CD4-positive, alpha-beta T cell (primary cell): ENCODE measurements at places on chromosomes 7 and 10.

DNA sequence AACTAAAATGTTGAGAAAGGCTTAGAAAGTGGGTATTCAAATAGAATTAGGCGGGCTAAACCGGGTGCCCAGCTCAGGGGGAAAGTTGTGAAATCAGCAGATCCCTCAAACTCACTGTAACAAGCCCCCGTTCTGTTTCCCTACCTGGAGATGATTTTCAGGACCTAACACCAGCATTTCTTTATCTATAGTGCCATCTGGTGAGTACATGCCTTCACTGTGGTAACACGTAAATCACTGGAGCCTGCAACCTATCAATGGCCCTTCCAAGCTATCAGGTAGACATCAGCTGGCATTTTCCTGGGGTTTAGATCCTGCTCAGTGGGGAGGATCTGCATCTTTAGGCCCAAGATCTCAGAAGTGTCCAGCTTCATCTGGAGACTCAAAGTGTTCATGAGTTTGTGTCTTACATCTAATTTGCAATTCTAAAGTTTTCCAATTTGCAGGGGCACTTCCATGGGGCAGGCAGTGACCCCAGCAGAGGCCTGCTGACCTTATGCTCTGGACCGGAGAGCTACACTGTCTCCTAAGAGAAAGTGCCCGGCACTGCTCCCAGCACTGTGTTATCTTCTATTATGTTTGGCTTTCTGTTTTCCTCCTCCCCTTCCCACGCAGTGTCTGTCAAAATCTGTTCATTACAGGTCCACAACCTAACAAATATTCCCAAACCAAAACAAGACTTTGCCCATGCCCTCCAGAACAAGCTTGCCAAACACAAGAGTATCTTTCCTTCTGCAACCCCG is 132.5 kb downstream of the LSM5 start:
- no peak for DNase-seq

- DNase-seq, result no peak
These were observed 31.6 kb downstream of the PSAP start for GRCh38 chr10:71819441-71819861.

DNA sequence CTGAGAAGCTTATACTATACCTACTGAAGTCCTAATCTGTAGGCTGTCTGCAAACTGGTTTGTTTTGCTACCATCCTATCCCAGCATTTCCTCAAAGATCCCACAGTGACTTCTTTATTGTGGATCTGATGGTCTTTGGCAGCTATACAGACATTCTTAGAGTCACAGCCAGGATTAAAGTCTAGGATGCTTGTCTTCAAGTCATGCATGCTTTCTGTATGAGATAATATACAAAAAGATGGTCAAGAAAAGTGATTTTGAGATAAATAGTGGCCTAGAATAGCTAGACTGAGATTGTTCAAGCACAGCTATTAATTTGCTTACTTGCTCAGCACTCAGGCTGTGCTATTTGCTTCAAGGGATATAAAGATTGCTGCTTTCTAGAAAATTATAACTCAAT is 454.4 kb downstream of the AUTS2 start:
- DNase-seq, result no peak

DNA sequence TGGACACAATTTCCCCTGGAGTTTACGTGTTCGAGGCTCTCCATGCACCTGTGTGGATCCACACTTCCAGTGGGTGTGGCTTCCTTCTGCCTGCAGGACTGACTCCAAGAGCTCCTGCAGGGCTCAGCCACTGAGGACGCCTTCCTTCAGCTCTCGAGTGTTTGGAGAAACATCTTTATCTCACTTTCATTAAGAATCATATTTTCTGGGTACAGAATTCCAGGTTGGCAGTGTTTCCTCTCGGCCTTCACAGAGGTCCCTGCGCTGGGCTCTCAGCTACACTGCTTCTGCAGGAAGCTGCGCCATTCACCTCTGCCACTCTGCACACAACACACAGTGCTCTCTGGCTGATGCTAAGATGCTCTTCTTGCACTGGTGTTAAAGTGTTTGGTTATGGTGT is 69.9 kb upstream of the NKX6-2 start:
- no peak for DNase-seq

GRCh38 chr10:102644066-102644645 is at the start of gene TRIM8:
TSS of gene TRIM8 (plus strand) at chr10:102644479. CDS start at chr10:102644618, 139 bp downstream.
- DNase-seq, result peak; percentile 53

DNA sequence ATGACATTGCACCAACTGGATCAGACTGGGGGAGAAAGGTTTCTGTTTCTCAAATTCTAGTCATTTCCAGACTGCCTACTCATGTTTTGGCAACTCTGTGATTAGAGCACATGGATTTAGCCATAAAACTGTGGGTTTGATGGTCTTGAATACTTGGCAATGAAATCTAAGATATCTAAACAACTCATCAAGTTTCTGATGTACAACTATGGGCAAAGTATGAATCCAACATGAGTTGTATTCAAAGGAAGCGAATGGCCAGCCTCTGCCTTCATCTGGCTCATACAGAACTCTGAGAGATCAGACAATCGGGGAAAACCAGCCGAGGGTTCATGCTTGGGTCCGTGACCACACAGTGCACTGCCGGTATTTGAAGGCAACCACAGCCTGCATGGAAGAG is 144.3 kb downstream of the ADAM12 start:
- no peak for DNase-seq

DNA sequence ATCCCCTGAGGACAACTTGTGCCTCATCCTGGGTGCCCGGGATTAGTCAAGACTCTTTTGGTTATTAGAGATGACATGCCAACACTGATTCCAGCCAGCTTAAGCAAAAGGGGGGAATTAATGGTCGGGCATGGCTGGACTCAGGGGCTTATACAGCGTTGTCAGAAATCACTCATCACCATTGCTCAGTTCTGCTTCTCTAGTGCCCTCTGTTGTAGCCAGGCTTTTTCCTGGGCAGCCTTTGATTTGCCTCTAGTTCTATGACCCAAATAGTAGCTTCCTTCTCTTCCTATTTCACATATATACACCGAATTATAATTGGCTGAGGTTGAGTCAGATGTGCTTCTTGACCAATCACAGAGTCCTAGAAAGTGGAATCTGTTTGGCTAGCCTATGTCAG is 192.0 kb upstream of the HABP2 start:
- DNase-seq, result no peak

GRCh38 chr7:90595801-90596670 is at the start of gene CDK14:
TSS of gene CDK14 (plus strand) at chr7:90596321. CDS start at chr7:90596628, 307 bp downstream.
- peak; percentile 35 for DNase-seq

DNA sequence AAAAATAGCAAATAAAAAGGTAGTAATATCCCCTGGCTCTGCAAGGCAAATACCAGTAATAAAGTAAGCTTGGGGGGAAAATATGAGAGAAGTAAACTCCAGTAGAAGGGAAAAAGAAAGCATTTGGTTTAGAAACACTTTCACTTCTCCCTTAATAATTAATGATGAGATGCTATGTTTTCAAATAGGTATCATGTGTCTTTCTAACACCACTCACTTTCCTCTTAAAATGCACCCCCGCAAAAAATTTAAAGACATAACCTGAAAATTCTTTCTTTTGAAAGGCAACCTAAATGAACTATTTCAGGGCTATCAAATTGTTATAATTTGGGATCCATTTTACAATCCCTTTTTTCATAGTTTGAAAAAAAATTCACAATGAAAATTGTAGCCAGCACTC is 240.3 kb downstream of the SNX10 start:
- no peak for DNase-seq

GRCh38 chr10:6074489-6075301 is 12.5 kb upstream of the IL2RA start:
- no peak for DNase-seq

- DNase-seq, result no peak
These were observed 1.3 kb upstream of the EBF3 start for GRCh38 chr10:129965425-129965808.

DNA sequence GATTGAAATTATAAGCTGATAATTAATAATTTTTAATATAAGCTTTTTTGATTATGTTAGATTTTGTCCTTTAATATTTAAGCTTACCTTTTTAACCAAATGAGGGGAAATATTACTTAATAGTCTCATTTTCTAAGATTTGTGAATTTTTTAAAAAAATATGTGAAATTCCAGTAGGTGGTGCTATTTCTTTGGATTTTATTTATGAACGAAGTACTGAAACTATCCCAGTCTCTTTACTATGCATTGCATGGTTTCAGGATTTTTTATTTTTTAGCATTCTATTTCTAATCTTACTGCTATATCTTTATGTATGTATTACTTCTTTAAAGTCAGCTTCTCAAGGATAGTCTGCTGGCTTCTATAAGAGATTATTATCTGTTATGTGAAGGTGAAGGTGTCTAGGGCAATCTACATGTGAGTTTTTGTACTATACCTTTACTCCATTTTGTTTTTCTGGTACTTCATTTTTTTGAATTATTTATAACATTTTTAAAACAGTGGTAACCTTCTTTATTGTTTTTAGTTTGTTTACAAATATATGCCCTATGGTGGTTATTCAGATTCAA is 78.3 kb downstream of the ATRNL1 start:
- no peak for DNase-seq

DNA sequence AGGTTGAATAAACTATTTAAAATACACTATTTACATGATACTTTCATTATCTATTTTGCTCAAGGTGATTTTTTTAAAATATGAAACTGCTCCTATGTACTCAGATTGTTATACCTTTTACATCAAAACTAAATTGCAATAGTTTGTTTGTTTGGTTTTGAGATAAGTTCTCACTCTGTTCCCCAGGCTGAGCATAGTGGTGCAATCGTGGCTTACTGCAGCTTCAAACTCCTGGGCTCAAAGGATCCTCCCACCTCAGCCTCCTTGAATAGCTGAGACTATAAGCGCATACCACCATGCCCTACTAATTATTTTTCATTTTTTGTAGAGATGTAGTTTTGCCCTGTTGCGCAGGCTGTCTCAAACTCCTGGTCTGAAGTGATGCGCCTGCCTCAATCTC is 12.7 kb downstream of the TAS2R60 start:
- no peak for DNase-seq

DNA sequence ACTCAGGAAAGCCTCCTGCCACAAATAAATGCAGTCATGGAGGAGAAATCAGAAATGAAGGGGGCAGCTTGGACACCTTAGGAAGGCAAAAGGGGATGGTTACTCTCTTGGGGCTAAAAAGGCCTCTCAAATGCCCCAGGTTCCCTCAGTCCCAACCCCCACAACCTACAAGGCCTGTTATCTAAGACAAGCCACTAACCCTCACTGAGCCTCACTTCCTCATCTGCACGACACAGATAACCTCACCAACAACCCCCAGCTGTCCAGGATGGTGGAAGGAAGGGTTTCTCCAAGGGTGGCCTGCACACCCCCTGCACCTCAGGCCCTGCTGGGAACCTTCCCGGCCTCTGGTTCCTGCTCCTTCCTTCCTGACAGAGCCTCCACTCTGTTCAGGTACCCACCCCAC is 29.2 kb downstream of the SORBS1 start:
- no peak for DNase-seq

DNA sequence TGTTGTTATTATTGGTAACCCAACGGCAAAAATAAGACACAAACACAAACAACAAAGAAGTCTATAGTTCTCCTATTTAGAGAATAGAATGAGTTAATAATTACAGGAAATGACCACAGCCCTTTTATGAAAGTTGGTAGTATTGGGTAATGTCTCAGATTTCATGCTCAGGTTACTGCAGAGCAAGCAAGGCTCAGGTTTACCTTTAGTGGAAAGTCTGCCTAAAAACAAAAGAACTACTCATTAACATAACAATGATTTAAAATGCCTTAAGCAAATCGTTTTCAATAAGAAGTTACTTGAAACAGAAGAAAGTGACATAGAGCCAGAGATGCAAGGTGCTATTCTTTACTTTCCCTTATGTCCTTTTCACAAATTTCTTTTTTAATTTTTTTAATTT is 441.2 kb downstream of the PLXDC2 start:
- DNase-seq, result no peak

- DNase-seq, result peak; percentile 78
These were observed 91.2 kb upstream of the INSIG1 start for GRCh38 chr7:155206318-155207020.

DNA sequence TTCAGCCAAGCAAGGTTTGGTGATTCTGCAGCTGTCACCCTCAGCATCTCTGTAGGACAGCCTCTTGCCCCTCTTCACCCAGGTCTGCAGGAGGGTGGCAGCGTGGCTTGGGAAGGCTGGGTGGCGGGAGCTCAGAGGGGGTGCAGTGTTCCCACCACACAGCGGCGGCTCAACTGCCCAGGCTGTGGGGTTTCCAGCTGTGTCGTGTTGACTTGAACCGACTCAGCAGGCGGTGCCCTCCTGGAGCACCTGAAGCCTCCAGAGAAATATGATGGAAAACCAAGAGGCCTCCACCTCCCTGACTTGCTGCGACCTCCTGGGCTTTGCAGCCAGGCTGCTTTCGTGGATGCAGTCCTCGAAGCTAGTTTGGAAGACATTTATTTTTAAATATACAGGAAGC is 68.0 kb upstream of the KLF6 start:
- no peak for DNase-seq

DNA sequence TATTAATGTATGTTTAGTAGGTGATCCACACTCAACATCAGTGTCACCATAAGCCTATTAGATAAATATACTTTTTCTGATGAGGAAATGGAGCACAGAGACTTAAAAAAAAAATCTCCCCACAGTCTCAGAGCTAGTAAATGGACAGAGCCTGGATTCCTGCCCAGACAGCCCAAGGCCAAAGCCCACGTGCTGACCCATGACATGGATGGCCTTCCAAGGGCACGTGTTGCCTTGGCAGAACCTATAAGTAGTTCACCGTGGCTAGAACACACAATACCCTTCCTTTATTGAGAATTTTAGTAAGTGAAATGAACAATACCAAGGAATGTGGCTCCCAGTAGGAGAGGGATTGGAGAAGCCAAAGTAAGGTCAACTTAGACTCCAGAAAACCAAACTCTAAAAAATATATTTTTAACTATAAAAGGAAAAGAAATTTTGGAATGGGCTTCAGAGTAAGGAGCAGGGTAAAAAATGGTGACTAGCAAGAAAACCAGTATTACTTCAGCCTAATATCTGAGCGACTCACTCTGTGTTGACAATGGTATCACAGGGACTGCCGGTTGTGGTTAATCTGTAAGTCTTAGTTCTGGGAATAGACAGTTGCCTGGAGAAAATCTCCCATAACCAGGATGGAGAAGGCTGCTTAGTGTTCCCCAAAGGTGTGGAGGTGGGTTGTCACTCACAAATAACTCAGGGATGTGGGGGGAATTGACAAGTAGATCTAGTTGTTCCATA is 223.0 kb downstream of the SORCS1 start:
- no peak for DNase-seq

- no peak for DNase-seq
These were observed 146.5 kb upstream of the AOAH start for GRCh38 chr7:36870625-36871354.

DNA sequence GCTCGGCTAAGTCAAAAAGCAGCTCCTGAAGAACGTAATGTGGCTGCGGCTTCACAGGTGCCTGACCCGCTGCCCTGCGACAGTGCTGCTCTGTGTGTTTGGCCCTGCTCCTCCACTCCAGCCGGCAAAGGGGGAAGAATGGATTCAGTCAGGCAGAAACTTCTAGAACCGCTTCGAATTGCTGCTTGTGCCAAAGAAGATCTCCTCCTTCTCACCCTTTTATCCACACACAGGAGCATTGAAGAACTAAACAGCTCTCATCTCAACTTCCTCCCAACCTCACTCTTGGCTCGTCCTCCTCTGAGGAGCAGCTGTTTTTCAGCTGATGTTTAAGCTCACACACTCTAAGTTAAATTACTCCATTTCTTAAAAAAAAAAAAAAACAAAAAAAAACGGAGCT is 651.4 kb downstream of the INHBA start:
- no peak for DNase-seq
